Posterior vena cava (tissue), 2 donors: ENCODE measurements at places on chromosomes 5 and 9. TPM values are rescaled to one million over a fixed set of nuclear protein-coding genes. Genes with fewer than 3 reads are reported as not detected.

Gene FAM81B
- not detected for total RNA-seq

Gene CCDC69
- 70.6 TPM for total RNA-seq

DNA sequence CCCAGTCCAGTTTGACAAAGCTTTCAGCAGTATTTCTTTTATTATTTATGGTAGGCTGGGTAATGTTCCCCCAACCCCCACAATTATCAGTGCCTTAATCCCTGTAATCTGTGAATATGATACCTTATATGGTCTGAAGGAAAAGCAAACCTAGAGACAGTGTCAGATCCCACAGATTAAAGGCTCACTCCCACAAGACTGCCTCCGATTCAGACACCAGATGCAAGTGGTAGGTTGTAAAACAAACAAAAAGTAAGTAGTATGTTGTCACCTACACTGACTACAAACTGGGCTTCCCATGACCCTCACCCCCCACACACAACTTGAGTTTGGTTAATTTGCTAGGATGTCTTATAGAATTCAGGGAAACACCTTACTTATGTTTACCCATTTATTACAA, 201.2 kb downstream of the NSG2 start:
- no peak for DNase-seq

DNA sequence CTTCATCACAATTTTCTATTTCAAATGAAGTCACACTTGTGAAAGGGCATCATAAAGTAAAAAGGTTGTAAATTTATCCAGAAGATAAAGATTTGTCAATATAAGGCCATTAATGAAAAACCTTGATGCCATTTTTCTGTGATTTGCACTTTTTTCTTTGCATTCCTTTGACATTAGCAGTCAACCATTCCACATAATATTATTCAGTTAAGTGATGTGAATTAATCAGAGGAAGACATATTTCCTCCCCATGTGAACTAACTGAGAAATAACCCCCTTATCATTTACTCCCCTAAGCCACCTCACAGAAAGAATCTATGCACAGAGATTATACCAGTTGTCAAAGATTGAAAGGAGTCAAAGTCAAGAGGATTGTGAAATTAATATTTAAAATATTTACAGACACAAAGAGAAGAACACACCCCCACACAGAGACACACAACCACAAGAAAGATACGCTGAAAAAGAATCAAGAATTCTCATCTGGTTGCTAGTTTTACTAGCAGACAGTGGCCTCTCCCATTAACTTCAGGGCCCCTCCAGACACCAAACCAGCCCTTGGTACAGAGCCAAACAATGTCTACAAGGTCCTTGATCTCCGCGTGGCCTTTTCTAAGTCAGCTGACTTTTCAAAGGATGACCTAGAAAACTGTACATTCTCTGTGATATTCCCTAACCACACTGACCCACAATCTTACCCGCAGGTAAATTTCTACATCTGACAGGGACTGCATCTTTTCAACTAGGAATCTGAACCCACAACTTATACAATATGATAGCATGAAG, 29.5 kb downstream of the GNAQ start:
- DNase-seq: no peak

Gene SLC36A2
- not detected for total RNA-seq

DNA sequence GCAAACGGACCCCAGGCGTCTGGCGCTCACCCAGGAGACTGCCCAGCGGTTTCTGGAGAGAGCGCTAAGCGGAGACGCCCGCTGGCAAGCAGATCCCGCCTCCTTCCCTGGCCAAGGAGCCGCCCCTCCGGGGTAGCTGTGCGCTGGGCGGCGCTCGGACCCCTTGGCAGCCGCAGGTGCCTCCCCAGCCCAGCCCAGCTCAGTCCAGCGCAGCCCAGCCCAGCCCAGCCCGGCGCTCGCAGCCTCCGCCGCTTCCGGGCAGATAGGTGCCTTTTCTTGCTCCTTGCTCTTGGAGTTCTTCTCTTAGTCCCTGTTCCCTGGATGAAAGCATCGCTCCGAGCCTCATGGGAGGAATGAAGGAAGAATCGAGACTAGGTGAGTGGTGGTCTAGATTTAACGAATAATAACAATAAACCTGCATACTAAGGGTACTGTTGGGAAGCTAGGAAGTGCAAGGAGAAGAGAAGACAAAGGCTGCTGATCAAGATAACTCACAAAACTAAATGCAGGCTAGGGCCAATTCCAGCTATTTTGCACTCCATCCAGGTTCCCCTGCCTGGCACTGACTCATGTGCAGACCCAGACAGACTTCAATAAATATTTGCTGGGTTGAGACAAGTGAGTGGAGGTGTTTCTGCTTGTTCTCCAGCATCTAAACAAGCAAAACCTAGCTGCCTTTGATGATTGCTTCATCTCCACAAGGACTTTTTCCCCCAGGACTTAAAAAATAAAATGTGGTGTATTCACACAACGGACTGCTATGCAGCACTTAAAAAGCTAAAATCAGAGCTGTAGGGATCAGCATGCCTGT, at the start of gene STK32A:
Gene STK32A (plus strand): TSS at position 202 of the 811 bp plus-strand sequence. CDS start 4,609 bp downstream, outside the sequence.
- peak; percentile 85 for DNase-seq
